ENCODE measurements at places on chromosomes 11 and 22.

DNA sequence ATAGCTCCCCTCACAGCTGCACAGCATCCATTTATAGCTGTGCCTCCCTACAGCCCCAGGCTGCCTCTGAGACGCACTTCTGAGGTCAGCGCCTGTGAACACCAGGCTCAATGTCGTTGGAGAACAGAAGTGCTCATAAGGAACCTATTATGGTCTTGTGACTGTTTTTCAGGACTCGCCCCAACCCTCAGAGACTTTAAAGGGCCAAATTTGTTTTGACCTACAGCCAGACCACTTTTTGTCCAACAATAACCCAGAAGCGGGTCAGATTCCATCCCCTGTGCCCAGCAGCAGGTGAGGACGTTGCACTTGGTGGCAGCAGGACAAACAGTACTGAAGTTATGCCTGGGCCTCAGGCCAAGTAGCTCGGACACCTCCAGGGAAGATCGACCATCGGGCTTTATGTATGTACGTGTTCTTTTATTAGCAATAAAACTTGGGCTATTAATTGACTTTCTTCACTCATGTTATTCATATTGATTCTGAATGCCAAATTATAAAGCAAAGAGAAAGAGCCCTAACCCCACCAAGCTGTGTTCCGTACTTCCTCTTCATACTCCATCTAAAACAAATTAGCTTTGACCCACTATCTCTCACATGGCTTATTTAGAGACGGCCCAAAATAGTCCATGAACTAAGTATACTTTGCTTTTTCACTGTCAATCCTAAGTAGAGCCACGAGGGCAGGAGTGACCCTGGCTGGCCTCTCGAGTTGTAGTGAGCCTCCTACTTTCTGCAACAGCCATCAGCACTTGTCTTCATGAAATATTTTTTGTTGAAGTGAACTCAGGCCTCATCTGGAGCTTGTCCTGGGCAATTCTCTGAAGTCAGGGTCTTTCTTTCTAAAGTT, 92.3 kb upstream of the PAX6 start:
- no peak for DNase-seq

DNA sequence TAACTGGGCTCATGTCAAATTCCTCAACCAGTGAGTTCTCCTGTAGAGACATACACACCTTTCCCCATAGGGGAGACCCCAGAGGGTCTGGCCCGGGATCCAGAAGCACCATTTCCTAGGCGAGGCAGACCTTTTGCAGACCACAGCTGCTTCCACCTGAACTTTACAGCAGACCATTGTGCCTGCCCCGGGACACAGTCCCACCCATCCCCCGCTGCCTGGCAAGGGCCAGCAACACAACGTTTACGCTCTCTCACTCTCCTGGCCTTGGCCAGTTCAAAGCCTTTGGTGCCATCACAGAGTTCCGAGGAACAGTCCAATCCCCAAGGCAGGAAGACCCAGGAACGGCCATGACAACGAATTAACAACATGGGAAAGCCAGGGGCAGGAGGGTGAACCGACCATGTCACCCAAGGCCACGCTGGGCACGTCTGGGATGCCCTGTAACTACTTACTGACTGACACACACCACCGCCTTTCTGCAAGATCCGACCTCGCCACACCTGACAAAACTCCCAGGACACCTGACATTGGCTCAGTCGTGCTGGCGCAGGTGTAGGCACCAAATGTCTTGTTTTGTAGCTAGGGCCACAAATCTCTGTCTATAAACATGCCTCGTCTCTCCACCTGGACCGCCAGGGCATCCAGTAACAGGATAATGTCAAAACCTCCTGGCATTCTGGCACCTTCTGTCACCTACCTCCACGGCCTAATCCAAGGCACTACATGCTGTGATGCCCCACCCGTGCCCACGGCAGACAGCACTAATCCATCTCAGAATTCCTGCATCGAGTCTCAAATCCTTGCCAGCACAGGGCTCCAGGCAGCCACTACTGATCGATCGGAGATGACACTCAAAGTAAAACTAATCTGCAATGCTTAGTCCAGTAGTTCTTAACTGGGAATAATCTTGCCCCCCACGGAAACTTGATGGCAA, 51.3 kb downstream of the MYH9 start:
- no peak for DNase-seq

DNA sequence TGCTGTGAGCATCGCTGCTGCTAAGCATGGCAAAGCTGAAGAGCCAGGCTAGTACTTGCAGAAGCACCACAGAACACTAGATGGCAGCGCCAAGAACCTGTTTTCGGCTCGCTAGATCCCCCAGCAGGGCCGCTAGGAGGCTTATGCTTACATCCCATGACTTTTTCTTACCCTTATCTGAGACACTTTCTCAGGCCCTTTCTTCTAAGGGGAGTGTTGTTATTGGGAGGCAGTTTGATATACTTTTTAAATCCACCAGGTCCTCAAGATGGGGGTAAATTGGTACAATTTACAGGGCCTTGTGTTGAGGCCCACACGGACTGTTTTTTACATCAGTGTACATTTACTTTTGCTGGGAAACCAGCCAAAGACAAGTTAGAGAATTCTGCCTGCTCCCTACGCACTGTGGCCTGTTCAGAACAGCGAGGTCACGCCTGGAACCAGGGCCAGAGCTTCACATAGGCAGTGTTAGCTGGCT, 4.0 kb downstream of the TRIM6 start:
- peak; percentile 24 for DNase-seq

- DNase-seq, result no peak
Observed at GRCh38 chr22:36595940-36596339, 67.0 kb upstream of the EIF3D start.
